ENCODE measurements at places on chromosomes 16 and 17. TPM values are rescaled to one million over a fixed set of nuclear protein-coding genes. Genes with fewer than 3 reads are reported as not detected.

DNA sequence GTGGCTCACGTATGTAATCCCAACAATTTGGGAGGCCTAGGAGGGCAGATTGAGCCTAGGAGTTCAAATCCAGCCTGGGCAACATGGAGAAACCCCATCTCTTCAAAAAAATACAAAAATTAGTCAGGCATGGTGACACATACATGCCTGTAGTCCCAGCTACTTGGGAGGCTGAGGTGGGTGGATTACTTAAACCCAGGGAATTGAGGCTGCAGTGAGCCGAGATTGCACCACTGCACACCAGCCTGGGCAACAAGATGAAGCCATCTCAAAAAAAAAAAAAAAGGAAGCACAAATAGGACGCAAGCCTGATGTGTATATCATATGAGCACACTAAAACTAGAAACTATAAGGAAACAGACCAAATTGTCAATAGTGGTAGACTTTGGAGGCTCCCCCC lies 17.1 kb upstream of the FLCN start:
- no peak for DNase-seq
- H3K4me3 ChIP-seq = no peak overlapping the region
- no peaks in the 10 kb centered on the region for H3K4me1 ChIP-seq

DNA sequence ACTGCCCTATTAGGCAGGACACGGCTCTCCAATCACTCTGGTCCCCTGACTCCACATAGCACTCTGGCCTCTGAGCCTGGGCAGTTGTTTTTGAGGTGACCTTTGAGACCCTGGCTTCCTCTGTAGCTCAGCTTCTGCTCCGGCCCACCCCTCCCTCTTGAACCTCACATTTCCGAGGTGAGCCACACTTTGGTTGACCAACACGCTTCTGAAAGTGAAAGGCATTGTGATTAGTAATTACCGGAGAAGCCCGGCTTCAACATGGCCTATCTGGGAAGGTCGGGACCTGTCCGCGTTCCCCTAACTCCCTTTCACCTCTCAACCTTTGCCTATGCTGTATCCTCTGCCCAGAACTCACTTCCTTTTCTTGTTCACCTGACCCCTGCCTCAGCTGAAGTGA lies 10.3 kb upstream of the ITGAX start:
- H3K4me1 ChIP-seq = peaks cover 11% of the 10 kb centered on the region
- no peaks in the 10 kb centered on the region for H3K27me3 ChIP-seq
- H3K36me3 ChIP-seq = no peaks in the 10 kb centered on the region
- no peak for DNase-seq
- no peak overlapping the region for H3K4me3 ChIP-seq

DNA sequence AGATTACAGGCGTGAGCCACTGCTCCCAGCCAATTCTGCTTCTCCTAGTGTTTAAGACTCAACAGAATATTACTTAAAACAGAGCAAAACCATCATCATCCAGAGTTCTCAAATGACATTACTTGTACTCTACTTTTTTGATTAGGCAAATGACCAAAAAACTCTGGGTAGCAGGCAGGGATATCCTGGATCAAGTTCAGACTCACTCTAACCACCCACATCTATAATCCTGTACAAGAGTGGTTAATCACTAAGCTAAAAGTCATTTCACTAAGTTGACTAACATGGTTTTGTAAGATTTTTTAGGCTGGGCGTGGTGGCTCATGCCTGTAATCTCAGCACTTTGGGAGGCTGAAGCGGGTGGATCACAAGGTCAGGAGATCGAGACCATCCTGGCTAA lies 6.8 kb downstream of the NAE1 start:
- H3K4me1 ChIP-seq = peaks cover 7% of the 10 kb centered on the region
- DNase-seq = no peak
- no peaks in the 10 kb centered on the region for H3K27me3 ChIP-seq

Gene LRRC3C
- not detected for total RNA-seq

Gene PROCA1
- 4.4 TPM for total RNA-seq
